ENCODE measurements at places on chromosomes 4 and X.

GRCh38 chr4:2059046-2059725 is at the start of gene NAT8L:
Gene NAT8L (plus strand): TSS chr4:2059327. CDS start chr4:2059512, 185 bp downstream.
- DNase-seq, result peak; percentile 26

DNA sequence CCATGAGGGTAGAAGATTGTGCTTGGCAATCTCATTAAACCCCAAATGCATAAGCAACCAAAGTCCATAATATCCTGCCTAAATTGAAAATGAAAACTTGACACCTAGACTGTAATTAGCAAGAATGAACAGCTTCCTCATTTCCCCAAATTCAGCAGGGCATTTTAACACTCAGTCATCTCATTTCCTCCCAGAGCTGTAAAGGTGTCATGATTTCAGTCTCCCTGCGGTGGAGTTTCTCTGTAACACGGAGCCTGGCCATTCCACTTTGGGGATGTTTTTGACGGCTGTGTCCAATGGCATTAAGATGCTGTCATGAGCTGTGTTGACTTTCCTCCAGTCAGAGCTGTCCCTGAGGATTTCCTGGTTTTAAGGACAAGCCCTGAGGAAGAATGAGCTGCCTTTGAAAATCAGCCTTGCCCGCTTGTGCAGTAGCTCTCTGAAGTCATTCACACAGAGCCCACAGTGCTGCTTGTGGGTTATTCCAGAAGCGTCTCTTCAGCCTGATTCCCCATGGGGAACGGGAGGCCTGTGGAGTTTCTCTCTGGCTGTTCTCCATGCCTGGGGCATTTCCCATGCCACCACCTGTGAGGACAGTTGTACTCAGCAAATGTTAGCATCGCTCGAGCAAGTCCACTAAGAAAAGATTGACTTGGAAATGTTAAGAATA is 187.0 kb downstream of the MID1 start:
- no peak for DNase-seq

DNA sequence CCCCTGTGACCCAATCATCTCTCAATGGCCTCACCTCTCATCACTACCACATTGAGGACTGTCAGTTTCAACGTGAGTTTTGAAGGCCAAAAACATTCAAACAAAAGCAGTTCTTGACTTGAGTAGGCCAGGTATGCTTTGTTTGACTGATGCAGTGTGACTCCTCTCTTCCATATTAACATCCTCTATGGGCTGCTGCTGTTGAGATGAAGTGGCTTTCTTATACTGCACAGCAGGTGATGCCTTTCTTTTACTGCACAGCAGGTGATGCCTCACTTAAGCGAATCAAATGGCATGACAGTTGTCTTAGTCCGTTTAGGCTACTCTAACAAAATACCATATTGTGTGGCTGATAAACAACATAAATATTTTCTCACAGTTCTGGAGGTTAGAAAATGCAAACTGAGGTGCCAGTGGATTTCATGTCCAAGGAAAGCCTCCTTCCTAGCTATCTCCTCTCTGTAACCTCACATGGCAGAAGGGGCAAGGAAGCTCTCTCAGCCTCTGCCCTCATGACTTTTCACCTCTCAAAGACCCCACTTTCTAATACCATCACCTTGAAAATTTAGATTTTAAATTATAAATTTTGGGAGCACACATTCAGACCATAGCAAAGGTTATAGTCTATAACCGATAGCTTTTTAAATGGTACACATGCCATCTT is 2267.9 kb upstream of the AGA start:
- DNase-seq, result no peak

DNA sequence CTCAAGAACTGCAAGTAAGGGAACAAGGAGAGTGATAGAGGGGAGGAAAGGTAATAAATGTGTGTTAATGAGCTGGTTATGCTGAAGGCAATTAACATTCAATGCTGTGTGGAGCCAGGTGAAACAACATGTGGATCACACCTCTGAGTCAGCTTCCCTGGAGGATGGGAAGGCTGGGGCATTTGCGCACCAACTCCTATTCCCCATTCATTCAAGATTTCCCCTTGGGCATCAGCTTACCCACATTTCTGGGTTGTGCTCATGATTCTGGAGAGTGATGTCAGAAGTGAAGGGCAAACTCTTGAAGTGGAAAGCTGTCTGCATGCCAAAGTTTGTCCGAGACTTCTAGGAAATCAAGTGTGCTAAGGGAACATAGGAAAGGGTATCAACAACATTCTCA is 461.4 kb downstream of the MID1IP1 start:
- no peak for DNase-seq

DNA sequence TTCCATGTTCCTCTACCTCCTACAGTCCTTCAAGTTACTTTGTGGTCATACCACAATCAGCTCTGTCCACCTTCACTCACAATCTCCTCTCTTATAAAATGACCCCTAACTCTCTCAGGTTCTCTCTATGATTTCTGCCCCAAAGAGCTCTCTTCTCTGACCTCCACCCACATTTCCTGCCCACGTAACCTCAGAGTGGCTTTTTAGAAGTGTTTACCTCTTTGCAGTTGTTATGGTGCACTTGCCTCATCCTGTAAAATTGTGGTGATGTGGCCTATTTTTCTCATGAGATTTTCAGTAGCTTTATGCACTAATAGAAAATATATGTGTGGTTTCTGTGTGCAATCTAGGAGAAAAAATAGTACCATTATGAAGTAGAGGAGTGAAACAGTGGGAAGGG is 215.8 kb downstream of the PACRGL start:
- no peak for DNase-seq

DNA sequence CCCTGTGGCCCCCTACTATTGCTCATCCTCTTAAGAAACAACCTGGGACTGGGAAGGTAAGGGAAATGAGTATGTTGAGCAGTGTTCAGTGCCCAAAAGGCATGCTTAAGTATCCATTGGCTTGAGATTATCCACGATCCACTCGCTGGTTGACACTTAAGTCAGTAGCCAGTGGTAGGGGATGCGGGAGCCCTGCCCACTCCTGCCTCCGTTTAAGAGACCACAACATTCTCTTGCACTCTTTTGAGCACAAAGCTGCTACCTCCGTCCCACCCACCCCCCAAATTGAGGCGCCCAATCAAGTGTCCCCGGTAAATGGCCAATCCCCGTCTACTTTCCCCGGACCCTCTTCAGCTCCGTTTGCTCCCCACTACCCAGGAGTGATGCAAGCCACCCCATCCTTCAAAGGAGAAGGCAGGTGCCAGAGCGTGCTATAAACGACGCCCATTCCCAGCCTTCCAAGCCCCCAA is 25.0 kb downstream of the UTP14A start:
- no peak for DNase-seq

- no peak for DNase-seq
These were observed 1336.5 kb downstream of the PCDH19 start for GRCh38 chrX:99073551-99073950.

- no peak for DNase-seq
These were observed 16.3 kb downstream of the OFD1 start for GRCh38 chrX:13750812-13751211.

- DNase-seq, result no peak
These were observed 30.3 kb upstream of the NAF1 start for GRCh38 chr4:163196926-163197480.

DNA sequence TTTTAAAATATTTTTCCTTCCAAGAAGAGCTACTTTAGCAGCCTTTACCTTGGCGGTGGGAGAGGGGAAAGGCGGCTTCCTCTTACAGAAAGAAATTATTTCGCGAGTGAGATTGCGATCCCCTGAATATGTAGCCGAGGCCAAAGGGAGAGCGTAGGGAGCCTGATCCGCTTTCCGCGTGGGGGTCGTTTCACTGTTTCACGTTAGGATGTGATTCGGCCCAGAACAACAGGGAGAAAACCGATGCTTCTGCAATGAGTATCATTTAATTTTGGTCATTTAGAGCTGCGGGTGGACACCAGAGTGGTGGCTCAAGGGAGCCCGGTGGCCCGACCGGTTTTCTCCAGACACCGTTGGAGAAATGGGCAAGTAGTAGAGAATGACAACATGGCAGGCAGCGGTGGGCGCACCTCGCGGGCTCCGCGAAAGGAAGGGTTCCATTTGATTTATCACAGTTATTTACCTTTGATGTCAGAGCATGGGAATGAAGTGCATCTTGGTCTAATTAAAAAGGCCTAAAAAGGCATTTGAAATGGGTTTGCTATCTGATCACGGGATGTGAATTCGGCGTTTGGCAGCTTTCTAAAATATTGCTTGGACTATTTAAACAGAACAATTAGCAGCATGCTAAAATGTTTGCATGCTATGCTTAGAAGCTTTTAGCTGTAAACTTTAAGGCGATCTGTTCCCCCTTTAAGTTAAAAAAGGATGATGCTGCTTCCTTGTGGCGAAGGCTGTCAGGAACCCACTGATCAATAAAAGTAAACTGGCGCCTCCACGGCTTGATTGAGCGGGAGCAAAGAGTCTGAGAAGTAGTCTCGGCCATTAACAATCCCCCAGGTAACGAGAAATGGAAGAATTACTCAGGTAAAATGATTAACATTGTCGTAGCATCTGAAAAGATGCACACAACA is 2.0 kb upstream of the PCDH19 start:
- no peak for DNase-seq

GRCh38 chr4:138367942-138368341 is 125.8 kb upstream of the SLC7A11 start:
- no peak for DNase-seq

DNA sequence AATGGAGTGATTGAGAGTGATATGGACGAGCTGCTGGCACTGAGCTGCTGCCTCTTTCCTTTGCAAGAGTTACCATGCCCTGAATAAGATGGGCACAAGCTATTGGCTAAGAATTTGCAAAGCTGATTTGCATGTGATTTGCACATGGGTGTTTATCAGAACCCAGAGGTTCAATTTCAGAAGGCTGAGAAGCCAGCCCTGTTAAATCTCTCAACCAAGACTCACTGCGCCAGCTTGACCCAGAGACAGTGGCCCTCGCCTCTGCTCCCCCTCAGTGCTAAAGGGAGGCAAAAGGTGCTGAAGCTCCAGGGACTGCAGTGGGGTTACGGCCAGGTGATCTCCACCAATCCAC is 701 bp downstream of the ARHGAP4 start:
- DNase-seq, result no peak

GRCh38 chr4:39812500-39812899 is 114.6 kb downstream of the UBE2K start:
- DNase-seq, result no peak

DNA sequence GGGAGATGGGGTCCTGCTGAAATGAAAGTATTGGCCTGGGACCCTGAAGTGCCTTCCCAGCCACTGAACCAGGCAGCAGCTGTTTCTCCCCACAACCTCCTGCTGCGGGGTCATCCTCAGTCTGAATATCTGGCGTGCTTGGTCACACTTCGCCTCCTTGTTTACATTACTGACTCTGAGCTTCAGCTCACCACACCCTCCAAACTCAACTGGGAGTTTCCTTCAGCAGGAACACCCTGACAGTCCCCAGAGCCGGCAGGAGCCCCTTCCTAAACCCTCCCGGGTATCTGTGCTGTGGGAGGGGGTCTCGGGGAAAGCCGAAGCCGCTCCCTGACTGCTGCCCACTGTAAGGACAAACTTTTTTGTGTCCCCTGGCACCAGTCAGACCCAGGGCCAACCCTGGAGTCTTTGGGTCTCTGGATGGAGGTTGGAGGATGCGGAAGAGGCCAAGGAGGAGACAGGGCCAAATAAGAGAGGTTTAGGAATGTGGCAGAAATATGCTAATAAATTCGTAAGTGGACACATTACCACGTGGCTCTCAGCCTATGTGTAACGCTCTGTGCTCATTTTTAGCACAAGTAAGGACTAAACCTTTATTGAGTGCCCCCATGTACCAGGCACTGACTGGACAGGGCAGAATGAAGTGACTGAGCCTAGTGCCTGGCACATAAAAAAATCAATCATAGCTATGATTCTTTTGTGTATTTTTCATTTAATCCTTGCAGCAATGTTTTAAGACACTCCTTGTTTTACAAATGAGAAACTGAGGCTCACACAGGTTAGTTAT is 20.7 kb downstream of the FHDC1 start:
- no peak for DNase-seq

GRCh38 chr4:141395246-141395830 is 174.6 kb downstream of the ZNF330 start:
- no peak for DNase-seq

DNA sequence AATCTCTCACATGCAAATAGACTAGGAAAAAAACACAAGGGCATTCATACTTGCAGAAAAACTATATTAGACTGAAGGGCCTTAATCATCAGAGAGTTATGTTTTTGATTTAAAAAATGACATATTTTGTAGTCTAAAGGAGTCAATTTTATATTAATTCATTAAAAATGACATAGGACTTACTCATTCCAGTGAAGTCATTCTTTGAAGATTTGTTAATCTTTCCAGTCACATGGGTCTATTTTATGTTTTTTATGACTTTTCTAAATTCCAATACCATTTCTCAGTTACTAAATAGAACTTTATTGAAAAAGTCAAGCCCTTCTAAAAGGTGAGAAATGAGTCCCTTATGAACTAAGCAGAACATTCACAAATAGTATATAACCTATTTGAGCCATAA is 743.8 kb upstream of the INTU start:
- no peak for DNase-seq

- DNase-seq, result no peak
These were observed 218.6 kb downstream of the DCAF12L2 start for GRCh38 chrX:125947501-125947900.

GRCh38 chrX:15471028-15471427 is 22.1 kb downstream of the PIR start:
- DNase-seq, result peak; percentile 25

- DNase-seq, result no peak
These were observed 14.5 kb downstream of the CMC4 start for GRCh38 chrX:155056471-155056870.

GRCh38 chr4:109985993-109986974 is 73.6 kb downstream of the EGF start:
- DNase-seq, result no peak

DNA sequence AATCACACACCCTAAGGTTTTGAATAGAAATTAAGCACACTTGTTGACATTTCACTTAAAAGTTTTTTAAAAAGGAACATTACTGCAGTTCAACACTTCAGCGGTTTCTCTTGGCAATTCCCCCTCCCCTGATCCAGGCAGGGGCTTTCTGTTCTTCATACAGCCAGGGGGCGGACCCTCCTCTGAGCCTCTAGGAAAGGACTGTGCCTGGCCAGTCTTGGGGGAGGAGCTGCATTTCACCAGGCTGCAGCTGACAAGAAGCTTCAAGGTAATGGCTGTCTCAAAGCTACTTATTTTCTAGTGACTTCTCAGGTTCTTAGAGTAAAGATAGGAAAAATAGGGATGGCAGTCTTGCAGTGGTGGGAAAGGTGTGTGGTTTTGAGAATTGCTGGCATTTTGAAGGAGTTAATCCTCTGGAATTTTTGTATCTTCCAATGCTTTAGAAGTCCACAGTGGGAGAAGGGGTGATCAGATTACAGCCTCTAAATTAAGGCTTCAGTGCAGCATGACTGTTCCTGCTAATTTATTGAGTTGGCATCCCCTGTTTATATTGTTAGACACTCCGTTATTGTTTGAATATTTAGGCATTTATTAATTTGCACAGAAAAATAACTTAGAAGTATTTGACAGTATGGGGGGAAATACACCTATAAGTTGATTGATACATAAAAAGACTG is 33.5 kb downstream of the PWWP3B start:
- DNase-seq, result no peak
